ENCODE measurements at places on chromosomes 11 and 22.

- no peak for DNase-seq
Measured at GRCh38 chr11:120020981-120021380, 116.9 kb downstream of the TRIM29 start.

- DNase-seq: no peak
Measured at GRCh38 chr11:134406264-134407185, 5.5 kb downstream of the B3GAT1 start.

DNA sequence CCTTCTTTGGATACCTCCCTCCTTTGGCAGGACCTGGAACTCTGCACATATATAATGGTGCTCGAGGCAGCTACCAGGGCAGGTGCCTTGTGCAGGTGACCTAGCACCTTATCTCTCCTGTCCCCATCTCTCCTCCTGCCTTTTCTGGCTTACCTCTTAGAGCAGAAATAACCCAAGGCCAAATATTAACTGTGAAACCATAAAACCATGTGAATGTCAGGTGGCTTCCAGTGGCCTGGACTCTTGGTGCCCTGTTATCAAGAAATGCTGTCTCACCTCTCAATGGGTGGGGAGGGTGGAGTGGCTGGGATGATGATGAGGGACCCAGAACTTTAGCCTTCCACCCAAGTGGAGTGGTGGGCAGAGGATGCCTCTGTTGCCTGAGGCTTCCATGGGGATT is 42.9 kb downstream of the YWHAH start:
- no peak for DNase-seq

DNA sequence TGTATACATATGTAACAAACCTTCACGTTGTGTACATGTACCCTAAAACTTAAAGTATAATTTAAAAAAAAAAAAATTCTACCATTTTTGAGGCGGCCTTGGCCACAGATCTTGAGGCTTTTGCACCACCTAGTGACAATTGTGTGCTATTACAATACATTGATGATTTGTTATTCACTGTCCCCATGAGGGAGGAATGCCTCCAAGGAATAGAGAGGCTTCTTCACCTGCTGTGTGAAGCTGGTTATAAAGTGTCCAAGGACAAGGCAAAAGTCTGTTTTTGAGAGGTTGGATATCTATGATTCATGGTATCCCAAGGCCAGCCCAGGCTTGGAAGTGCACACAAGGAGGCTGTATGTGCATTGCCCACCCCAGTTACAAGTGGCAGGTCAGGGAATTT is 30.7 kb downstream of the SLC22A25 start:
- no peak for DNase-seq

GRCh38 chr11:115993590-115993989 is 489.4 kb upstream of the CADM1 start:
- DNase-seq: no peak

- DNase-seq: no peak
Measured at GRCh38 chr11:112113539-112114457, 27.1 kb downstream of the SDHD start.

GRCh38 chr22:45866646-45867117 is 110.3 kb downstream of the WNT7B start:
- no peak for DNase-seq

DNA sequence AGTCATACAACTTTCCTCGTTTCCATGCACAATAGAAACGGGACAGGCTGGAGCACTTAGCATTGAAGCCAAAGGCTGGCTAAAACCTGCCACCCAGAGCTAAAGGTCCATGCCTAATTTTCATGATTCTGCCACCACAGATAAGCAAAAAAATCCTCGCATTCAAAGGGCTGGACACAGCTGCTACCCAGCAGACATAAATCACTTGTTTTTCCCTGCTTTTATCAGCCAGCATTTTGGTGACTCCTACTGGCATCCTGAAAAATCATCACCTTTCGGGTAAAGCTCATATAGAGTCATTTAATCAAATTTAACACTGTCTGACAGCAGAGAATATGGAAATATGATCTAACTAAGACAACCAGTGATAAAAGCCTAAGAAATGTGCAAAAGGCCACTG is 37.9 kb downstream of the ALG9 start:
- DNase-seq: no peak

DNA sequence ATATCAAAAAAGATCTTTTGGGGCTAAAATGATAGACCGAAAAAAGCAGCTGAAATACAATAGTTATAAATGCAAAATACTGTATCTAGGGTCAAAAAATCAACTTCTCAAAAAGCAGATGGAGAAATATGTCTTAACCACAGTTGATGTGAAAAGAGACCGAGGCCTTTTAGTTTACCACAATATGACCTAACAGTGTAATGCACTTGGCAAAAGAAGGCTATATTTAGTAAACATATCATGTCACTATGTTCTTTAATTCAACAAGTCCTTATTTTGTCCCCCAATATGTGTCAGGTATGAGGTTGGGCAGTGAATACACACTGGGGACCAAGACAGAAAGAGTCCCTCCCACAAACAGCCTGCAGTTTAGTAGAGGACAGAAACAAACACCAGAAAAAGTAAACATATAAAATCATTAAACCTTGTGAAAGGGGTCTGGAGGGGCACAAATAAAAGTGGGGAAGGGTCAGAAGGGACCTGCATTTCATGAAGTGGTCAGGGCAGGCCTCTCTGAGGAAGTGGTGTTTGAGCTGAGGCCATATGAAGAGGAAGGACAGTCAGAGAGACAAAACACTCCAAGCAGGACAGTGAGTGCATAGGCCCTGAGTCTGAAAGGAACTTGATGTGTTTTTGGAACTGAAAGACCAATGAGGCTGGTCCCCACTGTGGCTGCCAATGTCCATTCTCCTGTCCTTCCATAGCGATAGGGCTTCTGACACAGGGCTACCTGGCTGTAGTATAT is 53.4 kb downstream of the LIF start:
- DNase-seq: no peak

Data from activated naive CD8-positive, alpha-beta T cell treated with anti-CD3 and anti-CD28 coated beads, Interleukin-2, amount 10 ng/mL, durations not matched to agents 7 days and 5 days (primary cell).